Esophagus squamous epithelium (tissue), 5 donors: ENCODE measurements at places on chromosomes 1 and 21.

DNA sequence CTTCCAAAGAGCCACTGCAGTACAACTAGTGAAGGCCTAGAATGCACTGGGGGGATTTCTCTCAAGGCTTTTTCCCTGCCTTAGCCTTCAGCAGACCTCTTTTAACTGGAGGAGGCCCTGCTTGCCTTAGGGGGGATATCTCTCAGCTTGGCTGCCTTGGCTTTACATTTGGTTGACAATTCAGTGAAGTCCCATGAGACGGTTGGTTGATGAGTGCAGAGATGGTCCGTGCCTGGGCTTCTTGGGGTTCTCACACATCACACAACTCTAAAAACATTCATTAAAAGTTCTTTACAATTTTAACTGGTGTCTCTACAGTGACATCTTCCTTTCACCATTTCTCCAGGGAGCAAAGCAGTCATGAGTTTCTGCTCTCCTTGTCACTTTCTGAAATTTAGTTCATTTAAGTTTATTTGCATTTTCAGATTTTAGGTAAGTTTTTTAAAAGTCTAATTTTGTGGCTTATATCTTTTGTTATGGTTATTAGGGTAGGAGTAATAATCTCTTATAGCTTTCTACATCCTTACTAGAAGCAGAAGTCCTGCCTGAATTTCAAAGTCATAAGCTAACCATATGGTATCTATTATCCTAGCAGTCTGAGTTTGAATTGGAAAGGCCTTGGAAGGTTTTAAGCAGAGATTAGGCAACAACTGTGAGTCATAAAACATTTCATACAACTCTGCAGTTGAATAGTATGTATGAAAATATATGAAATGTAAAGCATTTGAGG lies 487.6 kb downstream of the DPYD start:
- DNase-seq, result no peak

DNA sequence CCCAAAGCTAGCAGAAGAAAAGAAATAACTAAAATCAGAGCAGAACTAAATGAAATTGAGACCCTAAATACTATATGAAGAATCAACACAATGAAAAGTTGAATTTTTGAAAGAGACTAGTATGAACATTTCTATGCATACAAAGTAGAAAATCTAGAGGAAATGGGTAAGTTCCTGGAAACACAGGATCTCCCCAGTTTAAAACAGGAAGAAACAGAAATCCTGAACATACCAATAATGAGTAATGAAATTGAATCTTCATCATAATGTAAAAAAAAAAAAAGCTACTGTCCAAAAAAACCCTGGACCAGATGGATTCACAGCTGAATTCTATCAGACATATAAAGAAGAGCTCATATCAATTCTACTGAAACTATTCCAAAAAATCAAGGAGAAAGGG lies 233.5 kb downstream of the PLPP3 start:
- no peak for DNase-seq

DNA sequence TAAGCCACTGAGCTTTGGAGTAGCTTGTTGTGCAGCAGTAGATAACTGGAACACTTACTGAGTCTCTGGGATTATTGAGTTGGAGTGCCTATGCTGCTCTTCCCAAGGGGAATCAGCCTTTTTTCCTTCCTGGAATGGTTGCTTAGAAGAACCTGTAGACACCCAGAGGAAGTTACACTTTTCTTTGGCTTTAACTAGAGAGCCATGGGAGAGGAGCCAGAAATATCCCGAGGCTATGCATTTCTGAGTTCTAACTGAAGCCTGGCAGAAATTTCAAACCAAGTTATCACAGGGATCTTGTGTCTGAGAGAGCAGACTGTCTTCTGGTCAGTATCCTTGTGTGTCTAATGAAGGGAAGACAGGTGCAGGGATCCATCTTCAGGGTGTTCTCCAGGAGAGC lies 28.3 kb downstream of the LAMC1 start:
- no peak for DNase-seq

DNA sequence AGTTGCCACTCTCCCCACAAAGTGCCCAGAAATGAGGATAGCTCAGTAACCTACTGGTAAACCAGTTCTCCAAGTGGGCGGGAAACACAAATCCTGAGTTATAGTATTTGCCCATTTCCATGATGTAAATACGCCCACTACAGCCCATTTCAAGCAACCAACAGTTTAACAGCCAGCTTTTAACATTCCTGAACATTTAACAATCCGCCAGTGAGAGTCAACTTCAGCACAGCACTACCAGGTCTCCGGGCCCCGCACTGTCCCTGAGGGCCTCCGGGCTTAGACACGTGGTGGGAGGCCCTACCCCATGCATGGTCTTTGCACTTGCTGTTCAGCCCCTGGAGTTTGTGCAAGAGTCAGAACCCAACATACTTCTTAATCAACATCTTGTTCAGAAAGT lies 132.0 kb upstream of the CTTNBP2NL start:
- no peak for DNase-seq

- DNase-seq, result no peak
These were observed 3.6 kb upstream of the SPSB1 start for GRCh38 chr1:9289090-9289534.

GRCh38 chr1:97913506-97914139 lies 7.2 kb downstream of the DPYD start:
- DNase-seq, result no peak

- DNase-seq, result no peak
These were observed 173.0 kb downstream of the LEPR start for GRCh38 chr1:65593516-65593915.

- no peak for DNase-seq
These were observed 1122.5 kb downstream of the NCAM2 start for GRCh38 chr21:22120616-22121266.

DNA sequence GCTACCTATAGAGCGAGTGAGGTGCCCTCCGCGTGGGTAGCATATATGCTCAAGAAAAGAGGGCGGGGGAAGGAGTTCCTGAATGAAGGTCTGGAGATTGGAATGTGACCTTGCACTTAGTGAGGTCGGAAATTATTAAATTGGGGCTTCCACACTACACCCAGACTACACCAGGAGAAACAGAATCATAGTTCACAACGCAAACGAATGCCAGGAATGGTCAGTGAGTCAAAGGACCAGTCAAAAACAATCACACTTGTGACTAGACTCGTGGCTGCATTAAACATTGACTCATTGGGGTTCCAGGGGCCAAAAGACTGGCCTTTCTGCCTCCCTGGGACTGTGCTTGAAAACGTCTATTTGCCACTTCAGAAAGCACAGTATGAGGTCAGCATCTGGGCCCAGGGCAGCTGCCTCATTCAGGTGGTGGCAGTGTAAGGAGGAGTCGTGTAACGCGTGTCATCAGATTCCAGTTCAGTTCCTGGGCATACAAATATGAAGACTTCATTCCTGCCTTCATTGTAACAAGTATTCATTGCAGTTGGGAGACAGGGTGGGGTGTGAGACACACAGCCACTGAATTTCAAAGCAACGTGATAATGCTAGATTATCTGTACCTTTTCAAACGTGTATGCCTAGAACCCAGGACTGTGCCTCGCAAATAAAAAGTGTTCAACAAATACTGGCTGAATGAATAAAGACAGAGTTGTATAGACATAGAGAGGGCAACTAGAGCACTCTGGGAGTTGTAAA lies at the start of gene YOD1:
Gene YOD1, minus strand, starts transcription at position 18 of the 753 bp plus-strand sequence. CDS start 178 bp downstream, outside the sequence.
- no peak for DNase-seq

GRCh38 chr21:35222541-35222941 lies 173.4 kb upstream of the RUNX1 start:
- no peak for DNase-seq

DNA sequence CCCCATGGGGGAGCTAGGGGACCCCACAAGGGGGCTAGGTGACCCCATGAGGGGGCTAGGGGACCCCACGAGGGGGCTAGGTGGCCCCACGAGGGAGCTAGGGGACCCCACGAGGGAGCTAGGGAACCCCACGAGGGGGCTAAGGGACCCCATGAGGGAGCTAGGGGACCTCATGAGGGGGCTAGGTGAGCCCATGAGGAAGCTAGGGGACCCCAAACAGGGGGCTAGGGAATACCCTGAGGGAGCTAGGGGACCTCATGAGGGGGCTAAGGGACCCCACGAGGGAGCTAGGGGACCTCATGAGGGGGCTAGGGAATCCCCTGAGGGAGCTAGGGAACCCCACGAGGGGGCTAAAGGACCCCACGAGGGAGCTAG lies 50.5 kb upstream of the DMRTB1 start:
- DNase-seq, result no peak

- no peak for DNase-seq
These were observed 34.6 kb upstream of the LHX8 start for GRCh38 chr1:75099581-75099980.

- no peak for DNase-seq
These were observed 78.7 kb downstream of the FGGY start for GRCh38 chr1:59375321-59376220.
